Activated CD8-positive, alpha-beta memory T cell treated with anti-CD3 and anti-CD28 coated beads, Interleukin-2, amount 10 ng/mL, durations not matched to agents 7 days and 5 days (primary cell): ENCODE measurements at places on chromosomes 7 and 10.
A peak's percentile ranks its signal among the peaks of the same experiment; 100 is the strongest.

- DNase-seq = peak; percentile 49
These were observed 50.6 kb upstream of the SMNDC1 start for GRCh38 chr10:110355141-110355831.

- no peak for DNase-seq
These were observed 125.4 kb downstream of the JAZF1 start for GRCh38 chr7:28055161-28055544.

DNA sequence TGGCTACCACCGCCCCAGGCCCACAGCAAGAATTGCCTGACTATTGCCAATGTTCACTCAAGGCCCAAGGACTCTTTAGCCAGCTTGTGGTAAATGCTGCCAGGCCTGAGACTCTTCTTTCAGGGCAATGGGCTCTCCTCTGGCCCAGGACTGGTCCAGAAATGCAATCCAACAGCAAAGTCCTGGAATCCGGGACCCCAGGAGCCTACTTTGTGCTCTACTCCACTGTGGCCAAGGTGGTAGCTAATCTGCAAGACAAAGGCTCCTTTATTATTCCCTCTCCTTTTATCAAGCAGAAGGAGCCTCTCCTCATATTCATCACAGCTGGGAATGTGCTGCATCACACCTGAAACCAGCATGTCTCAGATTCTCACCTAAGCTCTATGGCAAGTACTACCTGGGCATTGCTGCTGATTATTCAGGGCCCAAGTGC lies 107.6 kb upstream of the PRSS58 start:
- DNase-seq = no peak

GRCh38 chr10:44216073-44216472 lies 168.8 kb downstream of the CXCL12 start:
- DNase-seq = no peak

- no peak for DNase-seq
These were observed 214.3 kb downstream of the SKAP2 start for GRCh38 chr7:26650103-26650502.

- no peak for DNase-seq
These were observed 68.5 kb downstream of the LRRN3 start for GRCh38 chr7:111159426-111159825.

GRCh38 chr7:47506382-47507339 lies 75.2 kb downstream of the TNS3 start:
- no peak for DNase-seq

- DNase-seq = no peak
These were observed 11.6 kb upstream of the CHST15 start for GRCh38 chr10:124105045-124105444.

DNA sequence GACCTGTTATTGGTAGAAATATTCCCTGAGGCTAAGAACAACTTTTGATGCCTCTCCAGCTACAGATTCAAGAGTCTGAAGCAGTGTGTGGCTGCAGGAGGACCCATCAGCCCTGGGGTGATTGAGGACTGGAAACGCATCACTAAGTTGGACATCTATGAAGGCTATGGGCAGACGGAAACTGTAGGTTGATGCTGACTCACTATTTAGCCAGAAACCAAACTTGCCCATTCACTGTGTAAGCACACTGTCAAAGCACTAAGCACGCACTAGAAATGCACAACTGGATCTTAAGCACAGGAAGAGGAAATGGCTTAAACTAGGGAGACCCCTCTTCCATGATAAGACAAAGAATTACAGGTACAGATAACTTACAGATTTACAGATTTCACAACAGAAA lies 20.8 kb downstream of the ACSM6 start:
- DNase-seq = no peak

DNA sequence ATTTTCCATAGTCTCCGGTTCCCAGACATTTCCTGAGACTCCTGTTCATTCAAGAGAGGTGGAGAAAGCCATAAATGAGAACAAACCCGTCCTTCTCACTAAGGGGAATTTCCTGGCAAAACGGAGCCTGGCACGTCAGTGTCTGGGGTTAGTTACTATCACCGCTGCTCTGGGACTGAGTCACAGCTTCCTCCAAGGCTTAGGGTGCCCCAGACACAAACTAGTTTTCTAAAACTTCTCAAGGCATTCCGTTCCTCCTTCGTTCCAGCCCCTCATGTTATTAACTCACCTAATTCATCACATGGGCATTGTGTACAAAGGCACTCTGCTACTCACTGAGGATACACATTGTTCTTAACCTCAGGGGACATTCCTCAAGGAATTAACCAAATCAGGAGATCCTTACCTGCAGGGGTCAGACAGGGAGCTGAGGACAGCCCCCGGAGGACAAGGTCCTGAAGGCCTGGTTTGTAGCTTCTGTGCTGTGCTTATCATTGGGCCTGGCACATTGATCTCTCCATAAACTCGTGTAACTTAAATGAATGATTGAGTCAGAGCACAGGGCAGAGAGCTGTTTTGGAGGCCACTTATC lies 103.0 kb upstream of the KLF6 start:
- DNase-seq = peak; percentile 84

GRCh38 chr7:40916813-40917212 lies 782.0 kb downstream of the SUGCT start:
- no peak for DNase-seq

DNA sequence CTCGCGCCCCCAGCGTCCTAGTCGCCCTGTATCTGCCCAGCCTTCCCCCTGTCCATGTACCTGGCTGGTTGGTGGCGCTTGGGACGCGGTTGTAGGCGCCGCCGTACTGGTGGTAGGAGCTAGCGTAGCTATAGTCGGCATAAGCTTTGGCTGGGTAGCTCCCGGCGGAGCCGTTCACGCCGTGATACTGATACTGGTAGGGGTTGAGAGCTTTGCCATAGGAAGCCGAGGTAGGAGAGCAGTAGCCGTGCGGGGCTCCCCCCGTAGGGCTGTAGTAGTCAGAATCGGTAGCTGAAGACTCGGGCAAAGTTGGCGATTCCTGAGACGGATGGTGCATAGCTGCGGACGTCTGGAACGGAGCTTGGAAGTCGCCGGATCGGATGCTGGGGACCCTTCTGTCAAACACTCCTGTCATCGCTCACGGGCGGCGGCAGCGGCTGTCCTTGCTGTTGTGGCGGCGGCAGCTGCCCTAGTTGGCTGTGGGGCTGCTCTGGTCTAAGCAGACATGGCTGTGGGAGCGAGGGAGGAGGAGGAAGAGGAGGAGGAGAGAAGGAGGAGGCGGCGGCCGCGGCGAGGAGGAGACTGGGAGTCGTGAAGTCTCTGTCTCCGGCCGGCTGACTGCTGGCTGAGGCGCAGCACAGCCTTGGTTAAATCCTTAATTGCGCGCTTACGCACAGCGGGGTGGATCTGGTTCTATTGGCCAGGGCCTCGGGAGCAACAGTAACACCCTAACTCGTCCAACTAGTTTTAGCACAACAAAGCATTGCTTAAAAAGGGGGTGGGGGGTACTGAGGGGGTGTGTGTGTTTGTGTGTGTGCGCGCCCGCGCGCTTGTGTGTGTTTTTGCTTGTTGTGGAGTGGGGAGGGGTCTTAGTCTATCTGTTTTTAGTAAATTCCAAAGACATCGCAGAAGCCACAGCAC lies at the start of gene DLX5:
Gene DLX5 (minus strand): TSS at position 623 of the 921 bp plus-strand sequence. CDS start 208 bp downstream, at position 415.
- DNase-seq = no peak

- DNase-seq = peak; percentile 78
These were observed 139.2 kb downstream of the USP6NL start for GRCh38 chr10:11472158-11472753.

- no peak for DNase-seq
These were observed 2.8 kb downstream of the SAMD9L start for GRCh38 chr7:93145354-93145753.

DNA sequence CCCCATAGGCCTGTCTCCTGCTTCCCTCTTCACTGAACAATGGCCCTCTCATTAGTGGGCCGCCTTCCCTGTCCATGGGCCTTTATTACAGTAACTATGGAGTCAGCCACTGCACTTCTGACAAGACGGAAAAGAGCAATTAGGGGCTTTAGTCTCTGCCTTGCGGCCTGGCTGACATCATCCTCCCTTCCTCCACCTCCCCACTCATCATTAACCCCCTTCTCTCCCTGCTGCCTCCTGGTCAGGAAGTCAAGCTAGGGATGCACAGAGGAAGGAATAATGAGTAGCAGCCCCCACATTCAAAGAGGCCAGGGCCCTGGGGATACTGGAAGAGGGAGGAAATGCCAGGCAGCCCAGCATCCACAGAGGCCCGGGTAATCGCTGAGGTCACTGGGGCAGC lies 101.6 kb upstream of the PLXNA4 start:
- no peak for DNase-seq

- DNase-seq = peak; percentile 31
These were observed 45.9 kb upstream of the TMEM72 start for GRCh38 chr10:44865289-44865671.

DNA sequence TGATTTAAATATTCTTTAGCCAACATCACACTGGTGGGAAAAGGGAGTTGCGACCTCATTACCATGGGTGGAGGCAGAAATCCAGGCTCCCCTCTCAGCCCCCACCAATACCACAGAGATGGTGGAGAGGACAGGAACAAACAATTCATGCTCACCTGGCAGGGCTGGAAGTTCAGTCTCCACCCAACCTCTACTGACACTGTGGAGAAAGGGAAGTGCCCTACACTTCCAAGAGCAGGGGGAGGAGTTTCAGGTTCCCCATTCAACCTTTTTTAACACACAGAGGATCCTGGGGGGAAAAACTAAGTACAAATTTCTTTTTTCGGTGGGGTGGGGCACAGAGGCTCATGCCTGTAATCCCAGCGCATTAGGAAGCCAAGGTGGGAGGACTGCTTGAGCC lies 210.1 kb upstream of the KCTD7 start:
- DNase-seq = no peak

DNA sequence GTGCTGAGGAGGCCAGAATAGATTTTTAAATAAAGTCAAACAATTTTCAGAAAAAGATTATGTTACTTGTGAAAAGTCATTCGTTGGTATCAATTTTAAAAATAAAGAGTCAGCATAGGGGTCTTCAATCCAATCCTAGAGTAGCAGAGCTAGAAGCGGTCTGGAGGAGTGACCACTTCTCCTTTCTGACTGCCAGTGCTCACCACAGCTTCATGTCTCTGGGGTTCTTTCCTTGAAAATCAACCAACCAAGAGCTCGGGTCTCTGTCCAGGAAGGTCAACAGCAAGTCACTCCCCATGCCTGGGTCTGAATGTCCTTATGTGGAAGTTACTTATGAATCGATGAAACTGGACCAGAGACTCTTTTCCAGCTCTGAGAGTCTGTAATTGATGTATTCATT lies 14.3 kb downstream of the PTPRN2 start:
- no peak for DNase-seq

DNA sequence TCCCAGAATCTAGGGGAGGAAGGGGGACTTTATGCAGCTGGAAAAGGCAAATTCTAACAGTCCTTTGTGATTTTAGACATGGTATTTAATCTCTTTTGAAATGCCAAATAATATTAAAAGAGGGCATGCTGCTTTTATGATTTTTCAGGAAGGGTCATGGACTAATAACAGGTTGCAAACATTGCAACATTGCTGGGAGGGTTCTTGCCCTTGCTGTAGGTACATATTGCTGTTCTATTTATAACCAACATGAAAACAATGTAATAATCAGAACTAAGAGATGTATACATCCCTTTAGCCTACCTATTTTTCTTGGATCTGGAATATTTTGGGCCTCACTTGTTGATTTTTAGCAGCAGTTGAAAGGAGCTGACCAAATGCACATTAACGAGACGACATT lies 411.6 kb downstream of the KCNMA1 start:
- no peak for DNase-seq

- no peak for DNase-seq
These were observed 1144.1 kb downstream of the GATA3 start for GRCh38 chr10:9198611-9199010.

GRCh38 chr7:54987772-54988171 lies 31.0 kb upstream of the EGFR start:
- DNase-seq = no peak

DNA sequence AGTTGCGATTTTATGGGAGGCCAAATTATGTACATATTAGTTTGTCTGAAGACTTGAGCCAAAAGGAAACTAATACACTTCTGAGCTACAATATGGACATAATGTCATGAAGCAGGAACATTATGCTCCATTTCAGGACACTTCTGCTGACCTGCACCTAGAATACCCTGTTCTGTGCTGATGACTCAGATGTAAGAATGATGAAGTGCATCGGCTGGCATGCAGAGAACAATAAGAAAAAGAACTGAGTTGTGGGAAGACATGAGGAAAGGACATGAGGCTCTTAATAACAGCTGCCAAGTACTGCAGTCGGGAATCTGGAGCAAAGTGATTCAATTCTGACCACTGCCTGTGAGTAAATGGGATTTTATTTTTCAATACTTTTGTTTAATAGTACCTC lies 192.9 kb upstream of the VSTM2A start:
- no peak for DNase-seq

DNA sequence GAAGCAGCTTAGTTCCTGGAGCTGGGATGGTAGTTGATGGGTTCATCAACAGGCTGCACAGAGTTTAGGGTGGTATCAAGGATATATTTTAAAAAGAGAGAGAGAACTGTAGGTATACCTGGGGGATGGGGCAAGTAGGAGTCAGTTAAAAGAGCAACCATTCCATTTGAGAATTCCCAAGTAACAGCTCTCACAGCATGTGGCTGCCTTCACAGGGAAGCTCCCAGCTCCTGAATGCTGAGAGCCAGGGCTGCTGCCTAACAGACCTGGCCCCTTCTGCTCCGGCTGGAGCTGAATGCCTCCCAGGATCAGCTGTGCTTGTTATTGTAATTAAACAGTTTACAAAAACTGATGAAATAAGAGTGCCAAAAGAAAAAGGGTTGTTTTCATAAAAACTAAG lies 58.8 kb upstream of the GPR26 start:
- no peak for DNase-seq

- no peak for DNase-seq
These were observed 204.7 kb downstream of the TAX1BP1 start for GRCh38 chr7:27944643-27945042.

GRCh38 chr7:41735206-41735605 lies 32.3 kb upstream of the INHBA start:
- DNase-seq = no peak

DNA sequence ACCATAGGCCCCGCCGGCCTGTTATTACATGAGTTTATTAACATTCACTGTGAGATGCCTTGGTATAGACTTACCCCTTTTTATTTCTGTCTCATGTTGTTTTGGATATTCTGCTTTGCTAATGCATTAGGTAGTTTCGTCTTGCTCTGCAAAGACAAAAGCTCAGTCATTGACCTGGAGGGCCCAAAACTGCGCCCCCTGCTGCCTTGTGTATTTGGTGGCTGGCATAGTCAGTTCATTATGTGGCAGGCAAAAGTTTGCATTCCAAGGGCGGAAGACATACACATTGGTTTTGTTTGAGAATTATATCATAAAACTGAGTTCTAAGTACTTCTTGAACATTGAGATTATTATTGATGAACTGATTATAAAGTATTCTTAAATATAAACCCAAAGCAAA lies 372.5 kb downstream of the SDK1 start:
- DNase-seq = peak; percentile 49

GRCh38 chr10:116741391-116742351 lies 695 bp downstream of the HSPA12A start:
- DNase-seq = no peak
